ENCODE measurements at places on chromosomes 1 and 21.

DNA sequence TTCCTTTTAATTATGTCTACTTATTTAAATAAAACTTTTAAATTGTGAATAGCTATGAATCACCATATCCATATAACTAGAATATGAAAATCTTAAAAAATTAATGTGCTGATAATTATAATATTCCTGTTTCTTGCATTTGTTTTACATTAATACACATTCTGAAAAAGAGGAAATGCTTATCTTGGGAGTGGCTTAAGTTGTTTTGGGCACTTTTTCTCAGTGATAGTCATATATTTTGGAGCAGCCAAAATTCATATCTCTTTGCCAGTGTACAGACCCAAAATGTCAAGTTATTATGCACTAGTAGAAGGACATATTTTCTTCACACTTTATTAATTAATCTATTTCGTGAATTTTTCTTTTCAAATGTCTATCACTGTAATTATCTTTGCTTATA is 838.5 kb downstream of the USP25 start:
- DNase-seq, result no peak

DNA sequence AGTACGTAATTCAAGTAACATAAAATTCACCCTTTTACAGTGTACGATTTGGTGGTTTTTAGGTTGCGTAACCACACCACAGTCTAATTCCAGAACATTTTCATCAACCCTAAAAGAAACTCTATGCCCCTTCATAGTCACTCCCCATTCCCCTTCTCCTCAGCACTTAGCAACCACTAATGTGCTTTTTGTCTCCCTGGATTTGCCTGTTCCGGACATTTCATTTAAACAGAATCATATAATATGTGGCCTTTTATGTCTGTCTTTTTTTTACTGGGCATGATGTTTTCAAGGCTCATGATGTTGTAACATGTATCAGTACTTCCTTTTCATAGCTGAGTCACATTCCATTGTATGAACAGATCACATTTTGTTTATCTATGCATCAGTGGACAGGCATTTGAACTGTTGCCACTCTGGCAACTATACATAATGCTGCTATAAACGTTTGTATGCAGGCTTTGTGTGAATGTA is 20.8 kb downstream of the OBSCN start:
- DNase-seq, result no peak

DNA sequence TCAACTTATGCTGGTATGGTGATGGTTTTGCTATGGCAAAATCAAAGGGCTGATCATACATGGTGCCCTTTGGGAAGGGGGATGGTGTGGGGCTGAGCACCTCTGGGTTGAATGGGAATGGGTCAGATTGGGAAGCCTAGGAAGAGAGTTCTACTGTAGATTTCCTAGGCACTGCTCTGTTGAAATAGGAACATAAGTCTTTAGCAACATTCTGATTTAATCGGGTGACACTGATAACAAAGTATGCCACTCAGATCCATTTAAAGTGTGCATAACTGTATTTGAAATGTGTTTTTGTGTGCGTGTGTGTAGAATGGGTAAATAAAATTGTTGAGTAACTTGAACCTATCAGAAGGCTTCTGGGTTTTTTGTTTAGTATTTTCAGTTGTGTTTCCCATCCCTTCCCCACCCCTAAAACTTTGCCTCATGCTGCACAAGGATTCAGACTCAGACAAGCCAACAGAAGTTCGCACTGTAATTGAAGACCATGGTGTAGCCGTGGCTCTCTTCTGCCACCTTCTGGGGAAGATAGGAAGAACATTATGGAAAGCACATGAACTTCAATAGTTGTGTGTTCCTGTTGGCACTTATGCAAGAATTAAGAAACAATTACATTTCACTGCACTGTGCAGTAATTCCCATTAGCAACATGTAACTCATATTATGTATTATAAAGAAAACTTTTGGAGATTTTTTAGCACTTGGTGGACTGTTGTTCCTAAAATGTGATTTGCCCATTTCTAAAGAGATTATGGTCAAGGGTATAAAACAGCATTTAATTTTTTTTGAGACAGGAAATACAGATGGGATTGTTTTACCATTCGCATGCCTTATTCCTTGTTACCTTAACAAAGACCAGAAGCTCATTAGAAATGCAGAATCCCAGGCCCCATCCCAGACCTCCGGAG is 10.9 kb upstream of the C4BPB start:
- DNase-seq, result no peak

DNA sequence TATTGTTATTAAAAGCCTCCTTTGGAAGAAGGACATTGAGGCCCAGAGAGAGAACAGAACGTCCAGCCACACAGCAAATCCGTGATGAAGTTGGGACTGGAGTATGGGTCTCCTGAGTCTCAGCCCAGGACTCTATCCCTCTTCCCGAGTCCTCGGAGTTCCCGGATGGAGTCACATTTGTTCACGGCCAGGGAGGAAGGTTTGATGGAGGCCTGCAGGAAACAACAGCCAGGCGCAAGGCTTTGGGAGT is 357 bp upstream of the TXLNA start:
- DNase-seq, result no peak

- DNase-seq, result no peak
Measured at GRCh38 chr1:75338616-75339483, 204.7 kb downstream of the LHX8 start.

DNA sequence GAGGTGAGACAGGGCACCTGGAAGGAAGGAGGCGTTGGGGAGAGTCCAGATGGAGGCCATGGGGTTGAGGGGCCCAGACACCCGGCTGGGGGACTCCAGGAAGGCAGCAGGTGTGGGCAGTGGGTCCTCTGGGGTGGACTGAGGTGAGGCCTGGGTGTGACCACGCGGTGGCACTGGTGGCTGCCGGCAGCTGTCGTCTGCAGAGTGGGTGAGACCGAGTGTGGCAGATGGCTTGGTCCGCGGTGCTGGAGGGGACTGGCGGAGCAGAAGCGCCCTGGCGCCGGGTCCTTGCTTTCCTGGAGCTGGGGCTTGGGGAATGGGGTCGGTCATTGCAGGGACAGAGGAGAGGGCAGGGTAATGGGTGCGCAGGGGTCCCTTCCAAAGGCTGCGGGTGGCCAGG is 12.5 kb downstream of the AGRN start:
- no peak for DNase-seq

All from stimulated activated CD4-positive, alpha-beta T cell treated with anti-CD3 and anti-CD28 coated beads, Interleukin-15, amount 100 ng/mL, for 1 hour (primary cell).